ENCODE measurements at places on chromosomes 7 and 10.

DNA sequence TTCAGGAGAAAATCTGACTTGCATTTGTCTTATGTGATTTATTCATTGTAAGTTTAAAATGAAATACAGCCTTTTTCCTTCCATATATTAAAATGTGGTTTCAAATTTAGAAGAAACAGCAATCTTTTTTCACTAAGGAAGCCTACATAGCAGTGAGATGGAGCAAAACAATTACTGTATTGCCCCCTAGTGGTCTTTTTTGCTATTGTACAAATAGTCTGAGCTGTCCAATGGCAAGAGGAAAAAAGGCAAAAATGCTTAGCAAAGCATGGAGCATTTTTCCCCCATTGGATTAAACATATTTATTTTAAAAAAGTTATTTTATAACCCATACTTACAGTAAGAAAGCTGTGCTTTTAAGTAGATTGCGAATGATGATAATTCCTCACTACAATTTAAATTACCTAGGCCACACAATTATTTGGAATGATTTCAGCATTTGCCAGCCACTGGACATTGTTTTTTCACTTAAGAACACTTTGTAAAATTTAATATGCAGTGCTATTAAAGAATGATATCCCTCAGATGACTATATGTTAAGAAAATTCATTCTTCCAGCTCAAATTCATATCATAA, 119.5 kb downstream of the CPED1 start:
- DNase-seq: peak; percentile 80

DNA sequence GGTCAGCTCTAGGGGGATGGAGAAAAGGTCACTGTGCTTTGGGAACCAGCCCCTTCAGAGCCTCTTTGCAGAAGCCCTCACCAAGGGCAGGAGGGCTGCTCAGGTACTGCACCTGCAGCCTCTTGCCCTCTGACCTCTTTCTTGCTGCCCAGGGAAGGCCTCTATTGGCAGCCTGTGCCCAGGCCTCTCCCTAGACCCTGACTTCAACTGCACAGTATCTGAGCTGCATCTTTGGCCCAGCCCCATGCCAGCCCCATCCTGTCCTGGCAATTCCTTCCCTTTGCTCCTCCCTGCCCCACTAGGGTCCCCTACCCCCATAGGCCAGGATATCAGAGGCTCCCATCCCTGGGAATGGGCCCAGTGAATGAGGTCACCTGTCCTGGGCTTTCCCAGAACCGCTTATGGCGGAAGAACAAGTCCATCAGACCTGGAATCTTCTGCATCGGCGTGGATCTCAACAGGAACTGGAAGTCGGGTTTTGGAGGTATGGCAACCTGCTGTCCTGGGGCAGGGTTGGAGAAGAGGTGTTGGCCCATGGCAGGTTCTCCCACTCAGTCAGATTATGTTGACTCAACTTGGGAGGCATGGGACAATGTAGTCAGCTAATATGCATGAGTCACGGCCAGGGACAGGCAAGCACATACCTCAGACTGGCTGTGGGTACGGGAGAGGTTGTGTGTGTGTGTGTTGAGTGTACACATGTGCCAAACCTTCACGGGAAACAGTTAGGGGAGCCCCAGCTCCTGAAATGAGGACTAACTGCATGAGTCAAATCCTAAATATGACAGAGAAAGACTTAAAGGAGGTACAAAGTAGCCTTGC, 17.1 kb upstream of the CPA1 start:
- DNase-seq: peak; percentile 97

GRCh38 chr10:102657984-102658724, 13.9 kb downstream of the TRIM8 start:
- DNase-seq: no peak

GRCh38 chr10:99396471-99396870, 34.0 kb downstream of the GOT1 start:
- peak; percentile 66 for DNase-seq

DNA sequence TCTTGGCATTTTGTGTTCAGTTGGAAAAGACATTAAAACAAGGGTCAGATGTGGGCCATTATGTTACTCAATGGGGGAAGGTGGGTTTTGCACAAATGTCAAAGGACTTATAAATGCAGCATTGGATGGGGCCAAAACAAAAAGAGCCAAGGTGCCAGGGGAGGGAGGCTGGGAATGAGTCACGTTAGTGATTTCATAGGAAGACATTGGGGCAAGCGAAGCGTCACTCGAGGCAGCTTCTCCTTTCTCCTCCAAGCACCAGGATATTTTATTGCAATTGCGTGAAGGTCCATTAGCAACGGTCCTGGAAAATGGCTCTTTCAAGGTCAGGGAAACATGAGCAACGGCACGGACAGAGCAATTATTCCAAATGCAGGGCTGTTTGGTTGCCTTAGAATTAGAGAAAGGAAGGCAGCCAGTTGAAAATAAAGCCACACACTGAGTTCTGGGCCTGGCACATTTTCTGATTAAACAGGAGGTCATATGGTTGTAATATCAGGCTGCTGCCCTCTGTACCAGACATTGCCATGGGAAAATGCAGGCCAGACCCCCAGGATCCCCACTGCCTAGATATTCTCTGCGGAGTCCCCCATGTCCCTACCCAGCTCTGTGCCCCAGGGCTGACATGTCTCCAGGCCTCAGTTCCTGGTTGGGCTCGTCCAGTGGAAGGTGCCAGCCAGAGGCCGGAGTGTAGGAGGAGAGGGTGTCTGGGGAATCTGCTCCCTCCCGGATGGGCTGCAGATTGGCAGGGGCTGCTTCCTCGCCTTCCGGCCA, 63.3 kb upstream of the NANOS1 start:
- no peak for DNase-seq
